Renal pelvis (tissue), 12 donors: ENCODE measurements at places on chromosomes 4 and X.

GRCh38 chr4:87875191-87875590 is 42.4 kb downstream of the MEPE start:
- DNase-seq: no peak

GRCh38 chrX:24480400-24480865 is 15.3 kb downstream of the PDK3 start:
- no peak for DNase-seq

GRCh38 chr4:140857111-140857510 is 100.9 kb upstream of the TBC1D9 start:
- DNase-seq: no peak

DNA sequence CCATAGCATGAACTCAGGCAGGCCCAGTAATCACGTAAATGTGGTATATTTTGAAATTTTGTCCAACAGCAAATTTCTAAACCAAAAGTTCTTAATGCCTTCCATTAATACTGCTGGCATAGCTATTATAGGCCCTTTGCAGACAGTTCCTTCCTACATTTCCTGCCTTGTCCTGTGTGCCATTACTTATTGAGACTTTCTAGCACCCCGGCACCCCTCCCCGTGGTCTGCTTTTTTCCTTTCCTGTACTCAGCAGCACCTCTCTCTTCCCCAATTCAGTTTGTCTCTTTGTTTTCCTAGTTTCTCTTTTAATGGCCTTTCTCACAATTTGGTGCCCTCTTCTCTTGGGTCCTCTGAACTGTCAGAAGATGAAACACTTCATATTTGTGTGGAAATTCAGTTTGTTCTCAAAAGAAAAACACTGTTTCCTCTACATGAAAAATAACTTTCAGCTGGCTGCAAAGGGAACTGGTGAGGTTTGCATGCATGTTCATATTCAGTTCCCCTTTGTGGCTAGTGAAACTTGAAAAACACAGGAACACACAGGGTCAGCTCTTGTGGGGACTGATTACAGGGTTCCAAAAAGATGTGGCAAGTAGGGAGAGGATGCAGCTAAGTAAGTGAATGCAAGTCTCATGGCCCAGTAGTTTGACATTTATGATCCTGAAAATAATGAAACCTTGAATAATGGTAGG is 17.1 kb downstream of the GPR34 start:
- no peak for DNase-seq

DNA sequence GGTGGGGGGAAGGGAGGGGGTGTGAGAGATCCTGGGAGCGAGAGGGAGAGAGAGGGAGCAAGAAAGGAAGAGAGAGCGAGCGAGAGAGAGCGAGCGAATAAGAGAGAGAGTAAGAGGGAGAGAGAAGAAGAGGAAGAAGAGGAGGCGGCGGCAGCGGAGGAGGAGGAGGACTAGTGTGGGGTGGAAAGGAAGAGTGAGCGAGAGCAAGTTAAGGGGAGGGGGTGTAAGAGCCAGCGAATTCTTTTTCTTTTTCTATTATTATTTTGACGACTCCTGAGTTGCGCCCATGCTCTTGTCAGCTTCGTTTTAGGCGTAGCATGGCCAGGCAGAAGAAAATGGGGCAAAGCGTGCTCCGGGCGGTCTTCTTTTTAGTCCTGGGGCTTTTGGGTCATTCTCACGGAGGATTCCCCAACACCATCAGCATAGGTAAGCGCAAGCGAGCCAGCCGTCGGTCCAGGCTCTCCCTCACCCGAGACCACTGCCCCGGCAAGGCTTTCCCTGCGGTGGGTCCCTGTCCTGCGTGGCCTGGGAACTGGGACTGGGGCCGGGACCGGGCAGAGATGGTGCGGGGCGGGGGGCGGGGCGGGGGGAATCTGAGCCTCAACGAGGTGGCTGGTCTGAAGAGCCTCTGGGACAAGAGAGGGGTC is at the start of gene GRIA3:
GRIA3 (plus strand) TSS at position 60 of the 647 bp plus-strand sequence; CDS start at position 318, 258 bp downstream.
- DNase-seq: no peak
